Keratinocyte (primary cell): ENCODE measurements at places on chromosomes 2 and 18. TPM values are rescaled to one million over a fixed set of nuclear protein-coding genes. Genes with fewer than 3 reads are reported as not detected.

DNA sequence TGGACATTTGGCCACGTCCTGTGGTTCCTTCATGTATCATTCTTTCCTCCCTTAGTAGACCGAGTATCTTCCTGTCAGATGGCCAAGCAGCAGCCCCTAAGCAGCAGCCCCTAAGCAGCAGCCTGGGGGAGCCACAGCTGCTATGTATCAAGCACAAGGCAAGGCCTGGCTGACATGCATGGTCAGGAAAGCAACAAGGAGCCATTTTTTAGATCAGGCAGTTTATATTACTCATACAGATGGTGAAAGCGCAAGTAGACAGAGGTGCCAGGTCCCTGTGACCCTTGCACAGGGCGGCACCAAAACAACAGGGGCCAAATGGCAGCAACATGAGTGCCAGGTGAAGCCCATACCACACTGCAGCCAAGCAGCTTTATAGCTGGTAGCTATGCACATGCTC lies 22.1 kb downstream of the CHCHD5 start:
- no peaks in the 10 kb centered on the region for H3K27me3 ChIP-seq
- DNase-seq, result no peak
- H3K4me1 ChIP-seq, result peaks cover 7% of the 10 kb centered on the region
- no peak overlapping the region for H3K27ac ChIP-seq

DNA sequence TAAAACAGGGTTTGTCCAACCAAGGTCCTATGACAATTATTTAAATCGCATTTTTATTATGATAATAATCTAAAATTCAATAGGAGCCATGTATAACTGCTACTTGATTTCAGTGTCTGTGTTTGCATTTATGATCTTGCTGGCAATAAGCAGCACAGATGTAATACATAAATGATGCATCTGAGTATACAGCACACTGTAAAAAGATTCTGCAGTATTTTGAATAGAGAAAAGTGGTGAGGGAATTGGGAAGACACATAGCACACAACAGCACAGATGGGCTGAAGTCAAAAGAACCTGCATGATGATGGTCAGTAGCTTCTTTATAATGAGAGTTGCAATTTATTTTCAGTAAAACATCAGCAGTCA lies 26.1 kb downstream of the METTL8 start:
- no peak overlapping the region for H3K4me3 ChIP-seq
- H3K36me3 ChIP-seq, result peaks cover 2% of the 10 kb centered on the region

TMEM200C gene
- not detected in 3 replicates for polyA plus RNA-seq

- DNase-seq, result no peak
- no peaks in the 10 kb centered on the region for H3K27me3 ChIP-seq
- no peak overlapping the region for H3K4me3 ChIP-seq
- no peak overlapping the region for H3K27ac ChIP-seq
- no peaks in the 10 kb centered on the region for H3K4me1 ChIP-seq
- no peaks in the 10 kb centered on the region for H3K36me3 ChIP-seq
Measured at GRCh38 chr2:236393581-236393980, 129.4 kb upstream of the ASB18 start.

- H3K4me1 ChIP-seq, result no peaks in the 10 kb centered on the region
- H3K4me3 ChIP-seq, result no peak overlapping the region
- no peak for DNase-seq
Measured at GRCh38 chr2:132383956-132384355, 32.6 kb upstream of the GPR39 start.

DNA sequence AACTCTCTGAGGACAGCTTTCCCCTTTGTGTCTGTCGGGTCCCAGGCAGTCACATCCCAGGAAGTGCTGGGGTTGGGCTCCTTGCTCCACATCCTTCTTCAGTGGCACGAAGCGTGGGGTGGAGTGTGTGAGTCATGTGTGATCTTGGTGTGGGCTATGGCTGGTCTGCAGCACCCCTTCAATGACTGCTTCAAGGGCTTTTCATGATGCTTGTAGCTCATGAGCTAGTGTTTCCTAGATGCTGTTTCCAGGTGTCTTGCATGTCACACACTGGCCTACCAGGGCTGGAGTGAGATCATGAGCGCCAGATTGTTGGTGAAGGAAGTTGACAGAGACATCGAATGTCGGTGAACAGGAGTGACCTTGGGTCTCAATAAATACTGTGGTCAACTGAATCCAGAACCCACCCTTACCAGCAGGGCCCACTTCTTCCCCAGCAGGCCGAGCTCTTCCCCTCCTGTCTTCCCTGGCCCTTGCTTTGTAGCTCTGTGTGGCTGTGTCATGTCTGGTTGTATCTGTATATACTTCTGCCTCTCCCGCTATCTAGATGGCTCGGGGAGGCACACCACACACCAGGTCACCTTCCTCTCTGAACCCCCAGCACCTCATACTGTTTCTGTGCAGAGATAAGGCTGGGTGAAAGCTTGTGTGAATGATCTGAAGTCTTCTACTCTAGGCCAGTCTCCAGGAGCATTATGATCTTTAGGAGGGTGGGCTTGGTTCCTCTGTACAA lies 3.8 kb downstream of the C2orf92 start:
- no peaks in the 10 kb centered on the region for H3K4me1 ChIP-seq
- H3K36me3 ChIP-seq, result no peaks in the 10 kb centered on the region
- H3K27me3 ChIP-seq, result no peaks in the 10 kb centered on the region
- no peak for DNase-seq

GRCh38 chr2:168179592-168179991 lies 67.8 kb downstream of the STK39 start:
- H3K4me1 ChIP-seq, result peaks cover 13% of the 10 kb centered on the region
- H3K36me3 ChIP-seq, result peaks cover 3% of the 10 kb centered on the region
- H3K4me3 ChIP-seq, result no peak overlapping the region
- H3K27me3 ChIP-seq, result no peaks in the 10 kb centered on the region

ARHGAP15 gene
- polyA plus RNA-seq, result 0.21 TPM in 1 of 3 replicates, not detected in the others

DNA sequence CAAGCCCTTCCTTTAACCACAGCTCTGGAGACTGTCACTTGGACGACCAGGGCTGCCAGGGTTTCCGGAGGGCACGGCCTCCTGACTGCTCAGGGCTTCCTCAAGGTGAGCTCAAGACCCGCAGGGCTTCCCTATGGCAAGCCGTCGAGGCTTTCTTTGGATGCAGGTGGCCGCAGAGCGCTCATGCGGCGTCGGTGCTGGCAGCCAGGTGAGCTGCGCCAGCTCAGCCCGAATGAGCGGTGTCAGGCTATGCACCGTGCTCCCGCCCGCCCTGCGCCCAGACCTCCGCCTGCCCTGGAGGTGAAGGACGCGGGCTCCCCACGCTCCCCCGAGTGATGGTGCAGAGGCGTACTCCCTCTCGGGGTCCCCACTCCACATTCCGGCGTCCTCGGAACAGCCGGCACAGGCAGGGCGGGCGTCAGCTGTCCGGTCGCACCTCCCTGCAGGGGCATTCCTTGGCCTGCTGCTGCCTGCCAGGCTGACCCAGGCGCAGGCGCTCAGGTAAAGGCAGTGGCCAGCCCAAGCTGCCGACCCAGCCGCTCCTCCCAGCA lies 20.8 kb upstream of the TUBB6 start:
- no peaks in the 10 kb centered on the region for H3K36me3 ChIP-seq
- no peak for DNase-seq
- peaks cover 31% of the 10 kb centered on the region for H3K4me1 ChIP-seq
- no peaks in the 10 kb centered on the region for H3K27me3 ChIP-seq
- peak overlapping the region; percentile 98 for H3K27ac ChIP-seq
- H3K4me3 ChIP-seq, result peak overlapping the region; percentile 39

GRCh38 chr2:162795312-162795711 lies 43.3 kb downstream of the KCNH7 start:
- no peaks in the 10 kb centered on the region for H3K27me3 ChIP-seq
- H3K36me3 ChIP-seq, result no peaks in the 10 kb centered on the region
- H3K27ac ChIP-seq, result no peak overlapping the region
- no peaks in the 10 kb centered on the region for H3K4me1 ChIP-seq

DNA sequence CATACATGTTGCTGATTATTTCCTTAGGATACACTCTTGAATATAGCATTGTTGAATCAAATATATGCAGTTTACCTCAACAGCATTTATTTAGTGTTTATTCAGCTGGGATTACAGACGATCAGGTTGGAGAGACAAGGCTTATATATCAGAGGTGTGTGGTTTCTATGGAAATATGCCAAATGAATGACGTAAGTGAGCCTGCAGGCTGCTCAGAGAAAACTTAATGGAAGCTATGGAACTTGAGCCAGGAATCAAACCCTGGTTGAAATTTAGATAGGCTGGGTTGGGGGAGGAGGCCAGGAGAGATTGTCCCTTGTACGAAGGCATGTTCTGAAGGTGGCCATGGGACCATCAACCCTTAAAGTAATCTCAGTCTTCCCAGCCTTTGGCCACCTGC lies 79.5 kb downstream of the INPP4A start:
- H3K27ac ChIP-seq, result no peak overlapping the region
- no peaks in the 10 kb centered on the region for H3K27me3 ChIP-seq
- H3K4me1 ChIP-seq, result no peaks in the 10 kb centered on the region

ABCG8 gene
- polyA plus RNA-seq, result not detected in 3 replicates

- no peak overlapping the region for H3K27ac ChIP-seq
- no peaks in the 10 kb centered on the region for H3K36me3 ChIP-seq
- H3K4me1 ChIP-seq, result peaks cover 13% of the 10 kb centered on the region
- no peak overlapping the region for H3K4me3 ChIP-seq
- no peaks in the 10 kb centered on the region for H3K27me3 ChIP-seq
- DNase-seq, result no peak
Measured at GRCh38 chr2:177688844-177689243, 296.3 kb downstream of the AGPS start.

- H3K4me1 ChIP-seq, result no peaks in the 10 kb centered on the region
- peaks cover 2% of the 10 kb centered on the region for H3K36me3 ChIP-seq
- DNase-seq, result no peak
- no peak overlapping the region for H3K4me3 ChIP-seq
Measured at GRCh38 chr2:10368491-10369231, 66.0 kb downstream of the HPCAL1 start.

- no peak overlapping the region for H3K27ac ChIP-seq
- no peak overlapping the region for H3K4me3 ChIP-seq
- no peaks in the 10 kb centered on the region for H3K36me3 ChIP-seq
- no peak for DNase-seq
Measured at GRCh38 chr2:83787189-83787588, 671.9 kb downstream of the SUCLG1 start.

HNMT gene
- 5.4 to 7.4 TPM (median 6.8 TPM) in 3 replicates for polyA plus RNA-seq

CCDC102B gene
- polyA plus RNA-seq, result 0.25 to 0.82 TPM (median 0.60 TPM) in 3 replicates

GRCh38 chr18:79485788-79486355 lies 90.1 kb downstream of the NFATC1 start:
- no peaks in the 10 kb centered on the region for H3K4me1 ChIP-seq
- DNase-seq, result no peak
- H3K27ac ChIP-seq, result no peak overlapping the region
- no peaks in the 10 kb centered on the region for H3K36me3 ChIP-seq

GRCh38 chr2:46435796-46436360 lies 43.5 kb upstream of the TMEM247 start:
- H3K27me3 ChIP-seq, result no peaks in the 10 kb centered on the region
- H3K36me3 ChIP-seq, result no peaks in the 10 kb centered on the region
- H3K27ac ChIP-seq, result no peak overlapping the region
- no peak overlapping the region for H3K4me3 ChIP-seq
- no peak for DNase-seq

DNA sequence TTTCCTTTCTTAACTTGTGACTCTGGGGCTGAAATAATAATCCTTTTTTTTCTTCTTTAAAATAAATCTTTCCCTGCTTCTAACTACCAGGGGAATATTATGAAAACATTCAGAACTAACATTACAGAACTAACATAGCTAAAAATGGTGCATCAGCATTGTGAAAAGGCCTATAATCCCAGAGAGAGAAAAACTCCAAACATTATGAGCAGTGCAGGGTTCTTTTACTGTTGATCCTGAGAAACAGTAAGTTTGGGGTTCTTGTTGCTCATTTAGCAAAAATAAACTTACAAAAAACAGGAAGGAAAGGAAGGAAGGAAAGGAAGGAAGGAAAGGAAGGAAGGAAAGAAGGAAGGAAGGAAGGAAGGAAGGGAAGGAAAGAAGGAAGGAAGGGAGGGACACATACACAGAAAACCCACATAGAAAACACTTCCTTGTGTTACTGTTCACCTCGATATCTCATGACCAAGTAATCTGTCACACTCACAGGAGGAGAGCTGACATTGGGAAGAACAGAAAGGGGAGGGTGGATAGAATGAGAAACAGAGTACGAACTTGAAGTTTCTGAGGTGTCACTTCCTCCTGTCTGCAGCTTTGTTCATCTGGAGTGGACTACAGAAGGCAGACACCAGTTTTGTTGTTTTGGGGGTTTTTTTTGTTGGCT lies 18.4 kb upstream of the PIK3C3 start:
- H3K4me1 ChIP-seq, result peaks cover 6% of the 10 kb centered on the region
- no peaks in the 10 kb centered on the region for H3K36me3 ChIP-seq
- no peak overlapping the region for H3K27ac ChIP-seq
- no peak overlapping the region for H3K4me3 ChIP-seq

DNA sequence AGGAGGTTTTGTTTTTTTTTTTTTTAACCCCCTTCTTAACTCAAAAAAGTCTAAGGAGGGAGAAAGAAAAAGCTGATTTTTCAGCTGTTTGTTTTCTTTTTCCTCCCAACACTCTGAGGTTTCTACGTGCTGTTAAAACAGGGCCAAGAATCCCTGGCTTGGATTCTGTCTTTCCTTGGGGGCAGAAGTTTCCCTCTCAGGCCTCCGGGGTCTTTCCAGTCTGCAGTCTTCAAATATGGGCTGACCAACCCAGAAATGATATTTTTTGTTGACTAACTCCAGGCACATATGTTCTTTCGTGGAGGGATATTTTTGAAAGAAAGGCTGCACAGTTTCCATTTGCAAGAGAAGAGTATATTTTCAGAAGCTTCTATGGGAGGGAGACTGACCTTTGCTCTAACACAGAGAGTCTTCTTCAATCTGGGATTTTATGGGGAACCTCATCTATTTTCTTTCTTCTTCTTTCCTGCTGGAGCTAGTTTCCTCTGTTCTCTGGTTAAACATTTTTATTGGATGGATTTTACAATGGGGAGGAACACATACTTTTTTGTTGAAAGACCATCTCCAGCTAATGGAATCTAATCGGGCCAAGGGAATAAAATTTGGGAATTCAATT lies 93.3 kb upstream of the SPRED2 start:
- no peaks in the 10 kb centered on the region for H3K36me3 ChIP-seq
- no peaks in the 10 kb centered on the region for H3K4me1 ChIP-seq
- no peak overlapping the region for H3K4me3 ChIP-seq
- no peaks in the 10 kb centered on the region for H3K27me3 ChIP-seq

DNA sequence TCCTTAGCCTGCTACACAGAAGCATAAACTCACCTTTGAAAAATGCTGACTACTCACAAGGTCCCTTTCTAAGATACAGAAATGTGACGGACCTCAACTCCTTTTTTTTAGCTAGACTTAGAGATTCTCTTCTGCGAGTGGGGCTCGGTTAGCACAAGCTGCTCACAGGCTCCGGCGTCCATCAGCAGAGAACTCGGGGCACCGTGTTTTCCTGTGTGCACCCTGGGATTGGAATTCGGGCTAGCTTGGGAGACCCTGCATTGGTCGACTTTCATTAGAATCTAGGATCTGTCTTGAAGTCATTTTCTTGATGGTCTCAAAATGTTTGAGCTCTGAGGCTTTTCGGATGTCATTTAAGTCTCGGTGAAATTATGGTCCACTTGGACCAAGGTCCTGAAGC lies 191.2 kb downstream of the GBX2 start:
- peaks cover 2% of the 10 kb centered on the region for H3K36me3 ChIP-seq
- H3K4me3 ChIP-seq, result no peak overlapping the region
- no peak overlapping the region for H3K27ac ChIP-seq
- no peak for DNase-seq

GRCh38 chr2:1350111-1350510 lies 63.2 kb upstream of the TPO start:
- H3K27ac ChIP-seq, result no peak overlapping the region
- DNase-seq, result no peak
- H3K36me3 ChIP-seq, result no peaks in the 10 kb centered on the region
- no peak overlapping the region for H3K4me3 ChIP-seq
- no peaks in the 10 kb centered on the region for H3K4me1 ChIP-seq

- peaks cover 28% of the 10 kb centered on the region for H3K4me1 ChIP-seq
- H3K27me3 ChIP-seq, result no peaks in the 10 kb centered on the region
- H3K36me3 ChIP-seq, result peaks cover 7% of the 10 kb centered on the region
- peak; percentile 52 for DNase-seq
- H3K27ac ChIP-seq, result peak overlapping the region; percentile 44
- no peak overlapping the region for H3K4me3 ChIP-seq
Measured at GRCh38 chr2:88038263-88039105, 17.1 kb downstream of the KRCC1 start.
